ENCODE measurements at places on chromosomes 7 and 10. TPM values are rescaled to one million over a fixed set of nuclear protein-coding genes. Genes with fewer than 3 reads are reported as not detected.

- H3K27ac ChIP-seq, result no peak overlapping the region
- peaks cover 3% of the 10 kb centered on the region for H3K27me3 ChIP-seq
- H3K4me3 ChIP-seq, result no peak overlapping the region
Observed at GRCh38 chr7:91291902-91292301, 27.7 kb downstream of the FZD1 start.

GRCh38 chr7:24907311-24907886 lies 72.6 kb downstream of the OSBPL3 start:
- no peak overlapping the region for H3K27ac ChIP-seq
- H3K4me3 ChIP-seq, result no peak overlapping the region
- peaks cover 56% of the 10 kb centered on the region for H3K4me1 ChIP-seq
- peaks cover 4% of the 10 kb centered on the region for H3K36me3 ChIP-seq

- DNase-seq, result no peak
- no peaks in the 10 kb centered on the region for H3K36me3 ChIP-seq
- H3K4me3 ChIP-seq, result no peak overlapping the region
Observed at GRCh38 chr10:97123765-97124164, 62.0 kb downstream of the SLIT1 start.

- H3K27ac ChIP-seq, result peak overlapping the region; percentile 99
- DNase-seq, result peak; percentile 28
- no peaks in the 10 kb centered on the region for H3K36me3 ChIP-seq
- H3K27me3 ChIP-seq, result peaks cover 11% of the 10 kb centered on the region
- peak overlapping the region; percentile 98 for H3K4me3 ChIP-seq
- peaks cover 86% of the 10 kb centered on the region for H3K4me1 ChIP-seq
Observed at GRCh38 chr7:129612112-129613015, 844 bp downstream of the NRF1 start.

DNA sequence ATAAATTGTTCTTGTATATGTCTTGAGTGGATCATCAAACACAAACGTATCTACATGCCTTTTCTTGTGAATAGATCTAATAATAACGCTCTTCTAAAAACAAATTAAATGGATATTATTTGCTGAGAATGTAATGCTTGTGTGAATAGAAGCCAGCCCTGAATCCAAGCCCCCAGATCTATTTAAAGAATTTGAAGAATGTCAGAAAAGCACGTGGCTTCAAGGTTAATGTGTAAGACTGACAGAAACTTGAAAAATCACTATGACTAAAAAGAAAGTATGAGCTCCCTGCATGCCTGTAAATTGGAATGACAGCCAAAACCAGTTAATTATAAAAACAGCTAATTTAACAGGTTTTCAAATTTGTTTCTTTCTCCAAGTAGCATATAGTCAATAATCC lies 43.2 kb upstream of the ATRNL1 start:
- no peak for DNase-seq
- H3K4me3 ChIP-seq, result no peak overlapping the region
- H3K27me3 ChIP-seq, result no peaks in the 10 kb centered on the region
- no peaks in the 10 kb centered on the region for H3K36me3 ChIP-seq

DNA sequence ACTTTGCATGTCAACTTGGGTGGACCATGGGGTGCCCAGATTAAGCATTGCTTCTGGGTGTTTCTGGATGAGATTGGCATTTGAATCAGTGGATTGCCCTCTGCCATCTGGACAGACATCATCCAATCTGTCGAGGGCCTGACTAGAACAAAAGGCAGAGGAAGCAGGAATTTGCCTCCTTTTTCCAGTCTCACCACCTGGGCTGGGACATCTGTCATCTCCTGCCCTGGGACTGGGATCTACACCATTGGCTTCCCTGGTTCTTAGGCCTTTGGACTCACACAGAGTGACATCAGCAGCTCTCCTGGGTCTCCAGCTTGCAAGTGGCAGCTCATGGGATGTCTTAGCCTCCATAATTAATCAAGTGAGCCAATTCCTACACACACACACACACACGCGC lies 10.3 kb downstream of the SLC13A4 start:
- no peak overlapping the region for H3K4me3 ChIP-seq
- no peak overlapping the region for H3K27ac ChIP-seq
- no peaks in the 10 kb centered on the region for H3K36me3 ChIP-seq
- no peaks in the 10 kb centered on the region for H3K4me1 ChIP-seq
- no peaks in the 10 kb centered on the region for H3K27me3 ChIP-seq

DNA sequence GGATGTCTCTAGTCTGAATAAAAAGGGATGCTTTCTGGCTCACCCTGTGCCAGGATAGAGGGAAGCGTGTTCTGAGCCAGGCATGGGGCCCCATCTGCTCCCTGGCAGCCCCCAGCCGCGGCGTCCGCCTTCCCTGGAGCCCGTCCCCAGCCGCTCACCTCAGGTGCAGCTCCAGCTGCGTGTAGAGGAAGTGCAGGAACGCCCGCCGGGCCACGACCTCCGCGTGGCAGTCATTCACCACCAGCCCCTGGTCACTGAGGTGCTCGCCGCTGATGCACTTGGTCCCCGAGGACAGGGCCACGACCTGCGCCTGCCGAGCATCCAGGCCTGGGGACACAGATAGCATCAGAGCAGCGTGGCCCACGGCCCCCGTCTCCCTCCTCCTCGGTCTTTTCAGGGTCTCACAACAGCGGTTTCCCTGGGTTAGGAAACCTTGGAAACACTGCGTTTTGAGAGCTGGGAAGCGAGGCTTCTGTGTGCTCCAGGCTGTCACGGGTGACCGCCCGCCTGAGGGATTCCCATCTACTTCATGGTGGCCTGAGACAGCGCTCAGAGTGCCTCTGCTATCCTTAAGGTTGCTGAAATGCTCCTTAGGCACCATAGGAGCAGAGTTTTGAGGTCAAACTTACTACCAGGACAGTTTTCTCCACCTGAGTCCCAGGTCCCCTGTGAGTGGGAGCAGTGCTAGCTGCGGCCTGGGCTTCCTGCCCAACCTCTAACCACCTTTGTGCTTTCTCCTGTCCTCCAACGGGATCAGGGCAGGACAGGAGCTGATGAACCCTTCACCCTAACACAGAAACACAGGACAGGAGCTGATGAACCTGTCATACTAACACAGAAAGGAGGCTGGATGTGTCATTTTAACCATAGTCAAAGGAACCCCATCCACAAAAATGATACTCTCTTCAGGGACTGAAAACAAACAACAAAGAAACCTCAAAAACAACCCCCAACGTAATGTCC lies 186.1 kb downstream of the WDR37 start:
- no peak overlapping the region for H3K4me3 ChIP-seq
- peaks cover 8% of the 10 kb centered on the region for H3K4me1 ChIP-seq
- no peaks in the 10 kb centered on the region for H3K36me3 ChIP-seq
- peak overlapping the region; percentile 53 for H3K27ac ChIP-seq
- peaks cover 16% of the 10 kb centered on the region for H3K27me3 ChIP-seq
- no peak for DNase-seq

- peaks cover 6% of the 10 kb centered on the region for H3K36me3 ChIP-seq
- peaks cover 54% of the 10 kb centered on the region for H3K4me1 ChIP-seq
- H3K27ac ChIP-seq, result no peak overlapping the region
- no peak for DNase-seq
- no peak overlapping the region for H3K4me3 ChIP-seq
Observed at GRCh38 chr7:43664681-43665080, 64.6 kb downstream of the COA1 start.

GRCh38 chr10:95266674-95267095 lies 24.1 kb downstream of the PDLIM1 start:
- H3K27me3 ChIP-seq, result no peaks in the 10 kb centered on the region
- H3K4me1 ChIP-seq, result no peaks in the 10 kb centered on the region
- peaks cover 32% of the 10 kb centered on the region for H3K36me3 ChIP-seq
- no peak for DNase-seq

DNA sequence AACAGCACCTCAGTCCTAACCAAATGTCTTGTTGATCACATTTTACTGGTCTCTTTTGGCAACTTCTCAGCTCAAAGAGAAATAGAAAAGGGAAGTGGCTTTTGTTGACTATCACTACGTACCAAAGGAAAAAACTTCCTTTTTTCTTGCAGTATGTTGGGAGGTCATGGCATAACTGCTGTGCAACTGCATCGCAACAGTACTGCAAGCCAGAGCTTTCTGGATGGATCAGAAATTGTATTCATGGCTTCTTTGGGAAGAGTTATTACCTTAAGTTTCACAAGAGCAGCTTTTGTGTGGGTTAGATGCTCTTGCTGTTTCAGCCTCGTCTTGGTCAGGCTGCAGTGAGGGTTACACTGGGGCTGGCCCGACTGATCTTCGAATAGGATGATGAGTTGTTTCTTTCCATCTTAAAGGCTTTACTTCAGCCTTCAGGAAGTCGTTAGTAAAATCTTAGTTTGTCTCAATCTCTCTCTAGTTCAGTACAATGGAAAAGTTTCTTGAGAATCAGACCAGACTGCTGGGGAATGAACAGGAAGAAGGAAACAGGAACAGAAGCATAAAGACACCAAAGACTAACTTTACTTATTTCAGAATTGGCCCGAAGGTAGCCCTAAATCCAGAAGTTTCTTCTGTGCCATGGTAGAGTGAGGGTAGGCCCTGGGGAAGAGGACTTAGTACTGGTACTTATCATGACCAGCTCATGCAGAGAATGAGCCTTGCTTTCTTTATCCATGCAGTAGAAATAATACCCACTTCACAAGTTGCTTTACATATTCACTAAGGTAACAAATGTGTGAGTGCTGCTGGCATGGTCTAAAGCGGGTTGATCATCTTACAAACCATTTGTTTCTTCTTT lies 153.6 kb downstream of the CELF2 start:
- no peaks in the 10 kb centered on the region for H3K4me1 ChIP-seq
- no peak for DNase-seq
- no peak overlapping the region for H3K4me3 ChIP-seq
- H3K36me3 ChIP-seq, result peaks cover 31% of the 10 kb centered on the region

- H3K27me3 ChIP-seq, result no peaks in the 10 kb centered on the region
- no peaks in the 10 kb centered on the region for H3K4me1 ChIP-seq
- DNase-seq, result no peak
Observed at GRCh38 chr10:89792187-89792586, 90.8 kb downstream of the KIF20B start.

DNA sequence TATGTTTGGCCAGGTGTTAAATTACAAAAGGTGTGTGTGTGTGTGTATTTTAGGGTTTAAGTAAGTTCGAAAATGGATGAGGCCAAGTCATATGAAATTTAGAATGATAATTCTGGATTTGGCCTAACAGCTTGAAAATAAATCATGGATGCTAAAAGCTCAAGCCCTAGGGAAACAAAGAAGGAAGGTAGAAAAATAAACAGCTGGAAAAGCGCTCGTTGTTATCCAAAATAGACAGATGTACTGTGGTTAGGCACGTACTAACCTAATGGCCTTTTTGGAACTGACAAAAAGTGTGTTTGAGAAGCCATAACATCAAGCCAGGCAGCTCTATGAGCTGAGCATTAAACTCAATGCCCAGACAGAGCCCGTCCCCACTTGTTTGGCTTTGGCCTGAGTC lies 17.5 kb upstream of the PALS2 start:
- no peaks in the 10 kb centered on the region for H3K36me3 ChIP-seq
- no peak for DNase-seq
- no peak overlapping the region for H3K4me3 ChIP-seq
- no peak overlapping the region for H3K27ac ChIP-seq

BRI3 gene
- polyA plus RNA-seq, result 15.8 TPM

INHBA gene
- not detected for polyA plus RNA-seq

COL1A2 gene
- not detected for polyA plus RNA-seq

FFAR4 gene
- polyA plus RNA-seq, result not detected

TMEM120A gene
- 53.8 TPM for polyA plus RNA-seq

PROSER2 gene
- 0.50 TPM for polyA plus RNA-seq

Measured in immature natural killer cell (primary cell).